ENCODE measurements at places on chromosomes 5 and 9. TPM values are rescaled to one million over a fixed set of nuclear protein-coding genes. Genes with fewer than 3 reads are reported as not detected.

Gene PIP5KL1
- 3.3 TPM for total RNA-seq

Gene CNTNAP3B
- total RNA-seq: 1.2 TPM

Gene PDLIM4
- total RNA-seq: 43.3 TPM

Gene MLANA
- not detected for total RNA-seq

Gene TOR4A
- 28.9 TPM for total RNA-seq

Gene TEX48
- not detected for total RNA-seq

Gene MEGF10
- total RNA-seq: under 0.01 TPM

Gene ORM1
- not detected for total RNA-seq
